ENCODE measurements at places on chromosomes 11 and 22. TPM values are rescaled to one million over a fixed set of nuclear protein-coding genes. Genes with fewer than 3 reads are reported as not detected.

RAB36 gene
- 0.26 TPM for total RNA-seq

MUC2 gene
- total RNA-seq = not detected

TRIM49 gene
- total RNA-seq = not detected

SHANK3 gene
- not detected for total RNA-seq

NNMT gene
- not detected for total RNA-seq

- DNase-seq = no peak
Observed at GRCh38 chr11:1005928-1006327, 30.6 kb downstream of the MUC6 start.

- no peak for DNase-seq
Observed at GRCh38 chr11:121551463-121551862, 98.7 kb upstream of the SORL1-AS1 start.

DNA sequence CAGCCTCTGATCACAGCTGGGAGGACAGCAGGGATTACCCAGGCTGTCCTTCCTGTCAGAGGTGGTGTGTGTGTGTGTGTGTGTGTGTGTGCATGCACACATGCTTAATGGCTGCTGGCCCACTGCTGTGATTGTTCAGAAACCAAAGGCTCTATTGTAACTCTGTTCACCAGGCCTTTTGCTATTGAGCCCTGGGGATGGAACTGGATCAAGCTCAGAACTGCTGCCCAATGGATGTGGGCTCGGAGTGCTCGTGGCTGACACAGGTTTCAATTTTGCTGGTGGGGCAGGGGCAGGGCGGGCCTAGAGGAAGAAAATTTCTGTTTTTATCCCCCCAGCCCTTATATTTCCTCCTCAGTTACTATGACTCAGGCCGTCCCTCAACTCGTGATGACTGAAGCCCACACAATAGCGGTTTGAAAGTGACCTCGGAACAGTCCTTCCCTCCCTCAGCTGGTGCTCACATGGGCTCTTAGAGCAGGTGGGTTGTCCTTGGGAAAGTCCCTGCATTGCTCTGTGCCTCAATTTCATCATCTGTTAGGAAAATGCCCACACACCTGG is 359.3 kb downstream of the TENM4 start:
- DNase-seq = no peak

- DNase-seq = no peak
Observed at GRCh38 chr11:109264128-109264527, 157.9 kb upstream of the C11orf87 start.

DNA sequence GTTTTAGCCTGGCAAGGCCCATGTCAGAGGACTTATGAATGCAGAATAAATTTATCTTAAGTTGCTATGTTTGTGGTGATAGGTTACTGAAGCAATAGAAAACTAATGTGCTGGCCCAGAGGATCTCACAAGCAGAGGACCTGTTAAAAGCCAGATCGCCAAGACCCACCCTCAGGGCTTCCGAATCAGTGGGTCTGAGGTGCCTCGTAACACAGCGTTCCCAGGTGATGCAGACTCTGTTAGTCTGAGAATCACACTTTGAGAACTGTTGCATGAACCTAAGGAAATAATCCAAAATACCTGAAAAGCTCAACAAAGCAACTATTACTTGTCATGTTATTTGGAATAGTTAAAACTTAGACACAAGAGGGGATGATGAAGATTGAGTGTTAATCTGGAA is 6.7 kb upstream of the SCARF2 start:
- no peak for DNase-seq

DNA sequence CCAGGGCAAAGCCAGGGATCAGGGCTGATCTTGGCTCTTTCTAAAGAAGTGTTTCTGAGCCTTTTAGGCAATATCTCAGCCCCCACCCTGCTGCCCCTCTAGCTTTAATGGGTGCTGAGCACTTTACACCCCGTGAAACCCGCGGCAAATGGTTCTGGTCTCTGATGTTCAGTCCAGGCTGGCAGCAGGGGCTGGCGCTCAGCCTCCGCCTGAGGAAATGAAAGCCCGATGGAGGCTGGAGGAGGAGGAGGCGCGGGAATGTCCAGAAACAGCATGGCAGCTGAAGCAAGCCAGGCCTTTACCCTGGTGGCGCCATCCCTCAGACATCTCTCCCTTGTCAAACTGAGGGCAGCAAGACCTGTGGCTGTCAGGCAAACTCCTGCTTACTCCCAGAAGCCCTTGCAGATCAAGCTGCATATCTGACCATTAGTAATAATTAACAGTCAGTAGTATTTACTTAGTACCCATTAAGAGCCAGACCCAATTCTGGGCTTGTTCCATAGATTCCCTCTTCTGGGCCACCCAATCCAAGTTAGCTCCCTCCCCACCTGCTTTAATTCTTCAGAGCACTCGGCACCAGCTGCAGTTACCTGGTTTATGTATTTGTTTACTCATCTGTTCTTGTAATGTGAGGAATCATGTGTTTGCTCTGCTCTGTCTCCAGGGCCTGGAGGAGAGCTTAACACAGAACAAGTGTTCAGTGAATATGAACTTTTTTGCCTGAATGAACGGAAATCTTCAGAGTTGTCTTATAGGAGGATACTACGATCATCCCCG is 15.0 kb upstream of the ALX4 start:
- DNase-seq = no peak

DNA sequence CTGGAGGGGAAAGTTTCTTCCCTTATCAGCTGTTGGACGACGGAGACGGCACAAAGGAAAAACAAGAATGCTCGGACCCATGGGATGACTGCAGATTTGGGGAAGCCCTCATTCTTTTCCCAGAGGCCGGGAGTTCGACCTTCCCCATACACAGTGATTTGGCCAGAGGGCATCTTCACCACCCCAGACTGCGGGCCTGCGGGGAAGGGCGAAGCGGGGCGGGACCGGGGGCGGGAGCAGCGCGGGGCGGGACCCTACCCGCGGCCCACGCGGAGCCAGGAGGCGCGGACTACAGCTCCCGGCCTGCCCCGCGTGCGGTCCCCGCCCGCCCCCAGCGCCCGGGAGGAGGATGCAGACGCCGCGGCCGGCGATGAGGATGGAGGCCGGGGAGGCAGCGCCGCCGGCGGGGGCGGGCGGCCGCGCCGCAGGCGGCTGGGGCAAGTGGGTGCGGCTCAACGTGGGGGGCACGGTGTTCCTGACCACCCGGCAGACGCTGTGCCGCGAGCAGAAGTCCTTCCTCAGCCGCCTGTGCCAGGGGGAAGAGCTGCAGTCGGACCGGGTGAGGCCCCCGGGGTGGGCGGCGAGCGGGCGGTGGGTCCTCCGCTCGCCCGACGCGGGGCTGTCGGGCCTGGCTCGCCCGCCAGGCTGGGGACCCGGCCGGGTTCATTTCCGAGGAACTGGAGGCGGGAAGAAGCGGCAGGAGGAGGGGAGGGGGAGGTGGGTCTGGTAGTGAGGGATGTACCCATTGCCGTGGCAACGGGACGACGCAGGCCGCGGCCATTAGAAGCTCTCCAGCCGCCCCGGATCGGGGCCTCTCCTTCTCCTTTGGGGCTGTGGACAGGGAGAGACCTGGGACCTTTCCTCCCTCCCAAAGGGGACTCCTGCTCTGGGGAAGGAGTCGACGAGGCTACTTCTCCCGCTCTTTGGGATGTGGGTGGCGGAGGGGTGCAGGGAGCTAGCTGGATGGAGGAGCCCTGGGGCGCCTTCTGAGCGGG is at the start of gene KCTD17:
Gene KCTD17 (plus strand): TSS at position 352 of the 995 bp plus-strand sequence. CDS start 19 bp downstream, at position 371.
- DNase-seq = peak; percentile 85

GRCh38 chr11:15412054-15412453 is 297.3 kb downstream of the INSC start:
- no peak for DNase-seq

DNA sequence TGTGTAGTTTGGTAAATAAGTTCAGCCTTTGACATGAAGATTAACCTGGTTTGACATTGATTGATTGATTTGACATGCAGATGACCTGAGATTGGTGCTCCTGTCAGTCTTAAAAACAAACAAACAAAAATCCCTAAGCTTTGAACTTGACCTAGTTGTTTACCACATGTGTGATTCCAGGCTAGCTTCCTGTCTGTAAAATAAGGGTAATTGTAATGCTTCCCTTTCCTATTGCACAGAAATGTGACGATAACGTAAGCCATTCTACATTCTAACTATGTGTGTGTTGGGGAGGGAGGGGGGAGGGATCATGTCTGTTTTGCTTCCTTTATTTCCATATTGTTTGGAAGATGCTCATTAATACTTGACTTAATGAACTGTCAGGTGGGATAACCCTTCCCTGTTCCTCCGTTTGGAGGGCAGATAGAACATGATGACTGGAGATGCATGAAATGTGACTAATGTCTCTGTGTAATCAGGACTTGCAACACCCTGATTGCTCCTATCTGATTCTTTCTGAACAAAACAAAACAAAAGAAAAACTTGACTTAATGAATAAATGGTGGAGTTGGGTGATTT is 106.1 kb upstream of the CLMP start:
- no peak for DNase-seq
